ENCODE measurements at places on chromosomes 1 and 21.

DNA sequence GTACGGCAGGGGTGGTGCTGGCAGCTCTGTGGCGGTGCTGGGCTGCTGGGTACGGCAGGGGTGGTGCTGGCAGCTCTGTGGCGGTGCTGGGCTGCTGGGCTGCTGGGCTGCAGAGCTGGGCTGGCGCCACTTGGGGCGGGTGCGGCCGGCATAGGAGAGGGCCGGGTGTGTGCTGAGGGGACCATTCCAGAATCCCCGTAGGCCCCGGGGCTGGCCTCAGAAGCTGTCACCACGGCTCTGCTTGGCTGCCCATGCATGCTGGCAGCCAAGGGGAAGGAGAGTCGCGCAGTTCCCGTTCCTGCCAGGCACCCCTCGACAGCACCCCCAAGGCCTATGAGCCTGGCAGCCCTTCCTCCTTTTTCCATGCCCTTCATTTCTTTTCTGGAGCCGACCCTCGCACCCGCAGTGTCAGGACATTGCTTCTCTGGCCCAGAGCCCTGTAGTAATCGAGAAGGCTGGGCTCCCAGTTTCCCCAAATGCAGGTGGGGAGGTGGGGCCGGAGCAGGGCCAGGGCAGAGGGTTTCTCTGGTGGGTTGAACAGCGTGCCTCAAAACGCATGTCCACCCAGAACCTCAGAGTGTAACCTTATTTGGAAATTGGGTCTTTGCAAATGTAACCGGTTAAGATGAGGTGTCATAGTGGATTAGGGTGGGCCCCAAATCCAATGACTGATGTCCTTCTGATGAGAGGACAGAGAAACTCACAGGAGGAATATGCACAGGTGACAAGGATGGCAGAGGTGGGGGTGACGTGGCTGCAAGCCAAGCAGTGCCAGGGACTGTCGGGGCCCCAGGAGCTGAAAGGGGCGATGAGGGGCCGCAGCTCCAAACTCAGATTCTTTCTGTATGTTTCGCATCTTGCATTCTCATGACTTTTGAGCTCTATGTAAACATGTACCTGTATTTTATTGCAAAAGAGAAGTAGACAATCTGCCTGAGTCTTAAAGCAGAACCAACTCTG lies 71.0 kb upstream of the ACTRT2 start:
- DNase-seq = no peak

GRCh38 chr1:28855969-28856368 lies 44.0 kb downstream of the OPRD1 start:
- no peak for DNase-seq

DNA sequence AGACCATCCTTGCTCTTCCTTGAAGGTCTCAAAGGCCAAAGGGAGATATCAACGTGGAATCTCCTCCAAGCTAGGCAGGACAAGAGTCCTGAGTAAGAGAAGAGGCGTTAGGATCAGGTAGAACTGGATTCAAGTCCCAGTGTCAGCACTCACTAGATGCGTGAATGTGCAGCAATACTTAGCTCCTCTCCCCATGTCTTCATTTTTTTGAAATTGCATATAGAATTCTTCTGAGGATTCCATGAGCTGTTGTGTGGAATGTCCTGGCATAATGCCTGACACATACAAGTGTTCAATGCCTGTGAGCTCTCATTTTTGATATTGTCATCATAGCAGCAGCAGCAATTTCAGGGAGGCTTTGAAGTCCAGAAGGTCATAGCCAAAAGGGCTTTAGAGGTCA lies 333.2 kb downstream of the KCNH1 start:
- no peak for DNase-seq

DNA sequence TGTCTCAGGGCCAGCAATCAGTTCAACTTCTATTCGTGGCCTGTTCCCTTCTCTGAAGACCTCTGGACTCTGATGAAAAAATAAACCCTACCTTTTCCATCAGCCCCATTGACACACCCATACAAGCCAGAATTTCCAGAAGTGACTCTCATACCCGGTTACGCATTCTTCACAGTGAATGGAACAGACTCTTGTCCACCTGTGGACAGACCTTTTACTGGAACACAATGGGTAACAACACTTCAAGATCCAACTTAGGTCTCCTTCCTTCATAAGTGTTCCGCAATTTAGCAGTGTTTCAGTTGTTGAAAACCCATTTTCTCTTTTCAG lies 2.6 kb upstream of the NPL start:
- no peak for DNase-seq

- DNase-seq = no peak
Observed at GRCh38 chr1:183577897-183578465, 12.3 kb downstream of the NCF2 start.

- no peak for DNase-seq
Observed at GRCh38 chr1:1832166-1832565, 53.9 kb upstream of the NADK start.

DNA sequence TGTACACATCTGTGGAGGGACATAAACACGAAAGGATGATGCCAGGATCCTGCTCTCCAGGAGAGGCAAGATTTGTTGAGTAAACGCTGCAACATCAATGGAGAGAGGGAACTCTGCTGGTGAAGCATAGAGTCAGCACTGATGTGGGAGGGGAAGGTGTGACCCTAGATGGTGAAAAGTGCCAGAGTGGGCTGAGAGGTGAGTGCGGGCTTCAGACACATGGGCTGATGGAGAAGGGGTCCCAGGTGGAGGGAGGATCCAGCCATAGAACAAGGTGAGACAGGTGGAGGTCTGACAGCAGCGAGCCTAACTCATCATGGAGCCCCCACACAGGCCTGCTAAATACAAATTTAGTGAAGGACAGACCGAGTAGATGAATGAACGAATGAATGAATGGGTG lies 9.7 kb downstream of the RD3 start:
- DNase-seq = no peak

GRCh38 chr1:109478806-109479205 lies 4.9 kb upstream of the ATXN7L2 start:
- no peak for DNase-seq

DNA sequence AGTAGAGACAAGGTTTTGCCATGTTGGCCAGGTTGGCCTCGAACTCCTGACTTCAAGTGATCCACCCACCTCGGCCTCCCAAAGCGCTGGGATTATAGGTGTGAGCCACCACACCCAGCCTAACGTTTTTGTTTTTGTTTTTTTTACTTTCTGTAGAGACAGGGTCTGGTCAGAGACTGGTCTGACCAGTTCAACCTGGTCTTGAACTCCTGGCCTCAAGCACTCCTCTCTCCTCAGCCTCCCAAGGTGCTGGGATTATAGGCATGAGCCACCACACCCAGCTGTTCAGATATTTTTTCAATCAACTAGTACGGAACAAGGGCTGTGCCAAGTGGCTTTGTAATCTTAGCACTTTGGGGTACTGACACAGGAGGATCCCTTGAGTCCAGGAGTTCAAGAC lies 209.5 kb downstream of the RERE start:
- DNase-seq = no peak

DNA sequence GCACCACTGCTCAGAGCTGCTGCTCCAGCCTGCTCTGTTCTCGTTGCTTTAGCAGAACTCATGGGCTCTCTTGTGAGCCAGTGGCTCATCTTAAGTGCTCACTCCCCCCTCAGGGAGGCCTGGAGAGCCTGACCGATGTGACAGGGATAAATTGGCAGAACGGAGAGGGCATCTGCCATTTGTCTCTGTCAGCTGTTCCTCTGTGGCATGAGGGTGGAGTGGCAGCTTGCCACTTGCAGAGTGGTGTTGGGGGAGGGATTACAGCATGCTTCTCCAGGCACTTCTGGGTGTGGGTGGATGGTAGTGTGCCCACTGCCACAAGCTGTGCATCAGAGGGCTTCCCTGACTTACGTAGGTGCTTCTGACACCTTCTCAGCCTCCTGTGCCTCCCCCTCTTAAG lies 229.5 kb downstream of the PAPPA2 start:
- no peak for DNase-seq

DNA sequence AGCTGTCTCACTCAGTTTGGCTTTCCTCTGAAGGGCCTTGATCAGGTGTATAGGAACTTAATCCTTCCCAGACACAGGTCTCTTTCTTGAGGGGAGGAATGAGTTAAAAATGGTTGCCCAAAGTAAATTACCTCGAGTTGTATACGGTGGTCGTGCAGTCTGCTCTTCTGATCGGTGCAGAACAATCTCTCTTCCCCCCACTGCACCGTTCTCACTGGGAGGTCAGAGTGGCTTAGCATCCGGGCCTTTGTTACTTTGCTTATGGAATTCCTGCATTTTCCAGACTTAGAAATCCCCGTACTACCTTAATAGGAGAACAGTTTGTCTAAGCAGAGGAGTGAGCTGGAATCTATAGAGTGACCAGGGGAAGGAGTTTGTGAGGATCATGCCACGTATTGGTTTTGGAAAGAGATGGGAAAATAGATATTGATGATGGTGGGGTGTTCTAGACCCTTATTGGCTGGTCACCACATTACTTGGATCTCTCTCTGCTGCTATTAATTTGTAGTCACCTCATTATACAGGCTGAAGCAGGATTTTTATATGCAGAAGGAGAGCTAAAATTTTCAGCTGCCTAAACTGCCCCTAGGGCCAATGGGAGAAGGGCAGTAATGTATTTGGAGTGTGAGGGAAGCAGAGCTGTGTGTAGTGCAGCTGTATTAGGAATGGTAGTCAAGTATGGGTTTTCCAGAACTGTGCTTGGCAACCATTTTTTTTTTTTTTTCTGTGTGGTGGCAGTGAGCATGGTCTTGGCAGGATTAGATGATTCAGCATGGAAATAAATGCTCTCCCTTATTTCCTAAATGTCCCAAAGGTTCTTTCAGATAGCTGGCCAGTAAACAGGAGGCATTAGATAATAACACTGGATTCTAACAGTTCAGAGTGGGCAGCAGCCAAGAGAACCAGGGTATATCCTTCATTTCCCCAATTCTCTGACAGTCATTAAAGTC lies 81.5 kb downstream of the NDUFS5 start:
- DNase-seq = no peak

GRCh38 chr1:241007668-241008067 lies 349.3 kb downstream of the RGS7 start:
- DNase-seq = no peak
